NCI-H526 (cell line): ENCODE measurements at places on chromosomes 1 and 21.
A peak's percentile ranks its signal among the peaks of the same experiment; 100 is the strongest.

DNA sequence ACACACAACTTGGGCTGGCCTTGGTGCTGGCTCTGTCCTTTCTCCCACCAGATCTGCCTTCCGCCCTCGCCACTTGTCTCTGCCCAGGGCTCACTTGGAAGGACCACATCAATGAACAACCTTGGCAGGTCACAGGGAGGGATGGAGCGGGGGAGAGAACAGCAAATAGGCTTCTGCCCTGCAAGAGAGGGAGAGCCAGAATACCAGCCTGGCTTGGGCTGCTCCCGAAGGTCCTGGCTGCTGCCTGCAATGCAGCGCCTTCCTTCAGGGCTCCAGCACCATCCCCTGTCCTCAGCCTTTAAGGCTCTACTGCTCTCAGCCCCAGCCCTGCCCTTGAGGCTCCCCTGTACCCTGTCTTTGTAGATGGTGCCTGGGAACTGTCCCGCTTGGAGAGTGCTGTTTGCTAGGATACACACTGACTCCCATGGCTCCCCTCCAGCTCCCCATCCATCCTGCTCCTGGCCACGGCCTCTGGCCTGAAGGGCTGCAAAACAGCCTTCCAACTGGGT is 43.8 kb downstream of the HIVEP3 start:
- no peak for DNase-seq

GRCh38 chr1:15417059-15417934 is 7.6 kb downstream of the EFHD2 start:
- DNase-seq: no peak

DNA sequence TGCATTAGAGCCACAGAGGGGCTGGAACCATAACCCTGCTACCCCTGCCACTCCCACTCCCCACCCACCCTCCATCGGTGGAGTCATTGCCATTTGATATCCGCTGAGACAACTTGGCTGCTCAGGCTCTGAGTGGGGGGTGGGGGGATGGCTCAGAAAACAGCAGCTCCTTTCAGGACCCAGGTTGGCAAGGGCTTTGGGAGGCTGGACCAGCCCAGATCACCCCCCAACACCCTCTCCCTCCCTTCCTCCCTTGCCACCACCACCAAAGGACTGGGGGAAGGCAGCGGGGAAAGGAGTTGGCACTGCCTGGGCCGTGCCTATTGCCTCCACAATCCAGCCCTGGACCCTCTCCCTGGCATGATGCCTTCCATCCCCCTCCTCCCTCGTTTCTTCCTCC is 1.7 kb downstream of the KCNJ10 start:
- no peak for DNase-seq

- no peak for DNase-seq
Observed at GRCh38 chr21:42039911-42040351, 29.8 kb upstream of the ZBTB21 start.

- peak; percentile 33 for DNase-seq
Observed at GRCh38 chr21:33023574-33024200, 2.0 kb upstream of the OLIG2 start.

DNA sequence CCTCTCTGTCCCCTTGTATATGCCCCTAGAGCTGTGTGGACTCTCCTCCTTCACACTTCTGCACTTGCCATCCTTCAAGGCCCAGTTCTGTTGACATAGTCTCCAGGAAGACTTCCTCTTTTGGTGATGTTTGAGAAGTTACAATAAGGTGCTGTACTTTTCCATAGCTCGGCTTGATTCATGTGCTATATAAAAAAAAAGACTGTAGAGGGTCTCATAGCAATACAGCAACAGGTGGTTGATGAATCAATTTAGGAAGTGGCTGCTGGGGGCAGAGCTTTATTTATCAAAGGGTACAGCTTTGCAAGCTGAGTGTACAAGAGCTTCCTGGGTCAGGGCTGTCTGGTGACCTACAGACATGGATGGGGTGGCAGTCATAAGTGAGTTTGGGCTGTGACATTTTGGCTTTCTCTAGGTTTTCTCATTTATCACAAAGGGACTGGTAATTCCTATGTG is 102.7 kb downstream of the RUNX1 start:
- DNase-seq: no peak

DNA sequence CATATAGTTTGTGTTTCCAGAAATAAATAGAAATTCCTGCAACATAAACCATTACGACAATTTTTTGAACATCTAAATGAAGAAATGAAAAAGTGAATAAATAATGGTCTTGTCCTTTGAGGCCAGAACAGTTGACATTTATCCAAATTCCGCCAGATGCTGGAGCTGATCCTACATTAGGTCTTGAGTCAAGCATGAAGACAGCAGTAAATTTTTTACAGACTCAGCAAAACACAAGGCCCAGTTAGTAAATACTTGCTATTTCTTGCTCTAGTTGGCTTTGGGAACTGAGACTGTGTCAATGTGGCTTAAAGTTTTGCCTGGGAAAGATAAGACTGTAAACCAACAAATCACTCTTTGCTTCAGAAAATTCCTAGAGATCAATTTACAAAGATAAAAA is 540.1 kb upstream of the RGS18 start:
- no peak for DNase-seq

DNA sequence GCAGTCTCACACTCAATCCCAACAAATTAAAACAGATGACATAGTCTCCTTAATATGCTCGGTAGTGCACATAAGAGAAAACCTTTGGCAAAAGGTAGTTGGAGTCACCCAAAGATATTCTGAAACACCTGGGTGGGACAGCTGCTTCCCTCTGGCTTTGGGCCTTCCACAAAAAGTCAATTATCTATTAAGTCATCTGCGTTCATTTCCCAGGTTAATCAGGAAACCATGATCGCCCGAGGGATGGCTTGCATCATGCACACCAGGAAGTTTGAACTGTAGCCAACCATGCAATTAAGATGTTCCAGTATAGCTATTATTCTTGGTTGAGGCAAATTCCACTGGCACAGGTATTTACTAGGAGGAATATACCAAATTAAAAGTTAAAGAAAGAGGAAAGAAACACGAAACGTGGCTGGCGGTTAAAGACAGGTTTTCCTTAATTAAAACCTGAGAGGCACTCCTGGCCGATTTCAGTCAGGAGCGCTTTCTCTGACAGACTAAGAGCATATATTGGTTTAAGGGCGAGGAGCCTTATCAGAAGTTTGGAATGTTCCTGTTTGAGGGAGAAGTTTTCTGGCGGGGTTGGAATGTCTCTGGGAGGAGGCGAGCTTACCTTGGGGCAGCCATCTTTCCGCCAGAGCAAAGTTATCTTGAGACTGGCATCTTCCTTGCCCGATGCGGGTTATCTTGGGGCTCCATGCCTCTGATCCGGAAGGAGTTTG is 19.9 kb downstream of the CLDN17 start:
- DNase-seq: no peak

- DNase-seq: no peak
Observed at GRCh38 chr1:112729909-112730308, 14.8 kb upstream of the PPM1J start.

GRCh38 chr1:55309786-55310504 is 94.8 kb upstream of the USP24 start:
- DNase-seq: no peak

GRCh38 chr1:59271561-59272260 is 25.2 kb upstream of the FGGY start:
- DNase-seq: no peak

GRCh38 chr1:186326009-186326408 is 49.0 kb downstream of the TPR start:
- no peak for DNase-seq

DNA sequence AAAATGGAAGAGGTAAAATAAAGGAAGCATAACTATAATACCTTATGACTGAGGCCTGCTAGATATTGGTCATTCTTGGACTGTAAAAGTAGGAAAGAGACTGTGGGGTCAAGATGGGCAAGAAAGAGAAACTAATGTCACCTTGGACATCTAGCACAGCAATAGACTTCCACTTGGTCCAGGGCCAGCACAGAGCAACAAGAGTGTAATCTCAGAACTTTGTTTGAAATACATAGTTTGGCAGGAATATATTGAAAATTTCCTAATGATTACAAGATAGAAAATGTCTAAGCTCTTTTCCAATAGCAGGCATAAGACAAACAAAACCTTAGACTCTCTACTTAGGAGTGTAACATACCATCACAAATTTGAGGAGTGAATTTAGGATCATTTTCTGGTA is 4.6 kb downstream of the LRRC8C start:
- DNase-seq: no peak

DNA sequence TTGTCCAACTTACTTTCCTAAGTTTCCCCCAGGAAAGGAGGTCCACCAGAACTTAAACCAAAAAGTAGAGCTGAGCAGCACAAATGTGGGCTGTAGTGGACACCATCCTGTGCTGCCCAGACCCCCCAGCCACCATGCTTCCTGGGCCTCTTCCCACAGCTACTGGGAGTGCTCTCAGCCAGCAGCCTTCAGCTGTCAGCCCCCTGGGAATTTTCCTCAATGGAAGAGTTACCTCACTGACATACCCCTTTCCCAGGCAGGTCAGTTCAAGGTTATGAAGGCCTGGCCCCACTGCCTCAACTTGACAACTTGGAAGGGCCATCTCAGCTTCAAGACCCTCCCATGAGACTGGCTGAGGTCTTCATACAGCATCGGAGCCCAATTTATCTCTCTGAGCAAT is 47.7 kb downstream of the CDCP2 start:
- DNase-seq: no peak

GRCh38 chr1:205665201-205666045 is 14.9 kb downstream of the SLC45A3 start:
- DNase-seq: no peak

- no peak for DNase-seq
Observed at GRCh38 chr1:26721669-26722355, 26.0 kb downstream of the ARID1A start.
